Epithelial cell of proximal tubule (primary cell): ENCODE measurements at places on chromosomes 16 and 17. TPM values are rescaled to one million over a fixed set of nuclear protein-coding genes. Genes with fewer than 3 reads are reported as not detected.

DNA sequence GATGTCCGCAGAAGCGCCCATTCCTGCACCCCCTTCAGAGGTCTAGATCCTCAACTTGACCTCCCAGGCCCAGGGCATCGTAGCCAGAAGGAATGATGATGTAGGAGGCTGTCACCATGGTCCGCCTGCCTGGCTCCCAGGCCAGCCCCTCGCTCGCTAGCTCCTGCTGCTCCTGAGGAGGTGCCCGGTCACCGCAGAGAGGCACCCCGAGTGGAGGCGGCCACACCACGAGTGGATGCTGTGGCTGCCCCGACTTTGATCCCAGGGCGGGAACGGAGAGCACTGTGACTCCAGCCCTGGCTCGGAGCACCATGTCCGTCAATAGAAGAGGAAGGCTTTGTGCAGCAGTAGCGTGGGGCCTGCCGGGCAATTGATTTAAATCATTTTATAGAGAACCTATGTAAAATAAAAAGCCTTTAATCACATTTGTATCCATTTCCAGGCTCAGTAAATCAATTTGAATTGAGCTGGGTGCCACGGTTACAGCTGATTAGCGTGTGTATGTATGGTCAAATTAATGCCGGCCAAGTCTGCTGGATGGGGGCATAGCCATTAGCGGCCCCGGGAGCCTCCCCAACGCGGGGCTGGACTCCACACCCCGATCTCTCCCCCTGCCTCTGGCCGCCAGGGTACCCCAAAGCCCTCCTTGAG, 122.6 kb upstream of the GSE1 start:
- no peak for DNase-seq

The PDILT gene
- not detected in 2 replicates for total RNA-seq

GRCh38 chr17:71667661-71668060, 453.2 kb upstream of the SOX9 start:
- DNase-seq = no peak

The ELOB gene
- 276 and 311 TPM in 2 replicates for total RNA-seq

DNA sequence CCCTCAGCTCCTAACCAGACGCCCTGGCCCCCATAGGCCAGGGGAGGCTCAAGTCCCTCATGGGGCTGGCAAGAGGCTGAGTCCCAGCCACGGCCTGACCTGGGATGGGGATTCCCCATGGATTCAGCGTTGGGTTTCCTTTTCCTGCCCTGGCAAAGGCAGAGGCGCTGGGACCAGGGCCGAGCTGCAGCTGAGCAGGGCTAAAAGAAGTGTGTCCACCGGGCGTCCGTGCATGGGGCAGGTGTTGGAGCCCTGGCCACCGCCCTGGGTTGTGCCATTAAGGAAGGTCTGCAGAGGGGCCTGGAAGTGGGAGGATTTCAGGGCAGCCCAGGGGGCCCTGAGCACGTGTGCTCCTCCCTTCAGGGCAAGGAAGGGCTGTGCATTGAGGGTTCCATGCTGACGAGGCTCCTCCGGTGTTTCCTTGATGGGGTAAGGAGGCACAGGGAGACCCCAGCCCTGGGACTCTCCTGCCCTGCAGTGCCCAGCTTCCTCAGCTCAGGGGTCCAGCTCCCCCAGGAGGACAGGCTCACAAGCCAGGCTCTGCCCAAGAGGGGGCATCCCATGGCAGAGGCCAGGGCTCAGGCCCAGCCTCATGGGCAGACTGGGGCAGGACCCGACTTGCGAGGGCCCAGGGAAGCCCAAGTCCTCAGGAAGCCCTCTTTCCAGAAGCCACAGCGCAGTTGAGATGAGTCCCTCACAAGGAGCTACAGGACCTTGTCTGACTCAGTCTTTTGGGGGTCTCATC, 10.1 kb downstream of the TBC1D26 start:
- DNase-seq = no peak

GRCh38 chr16:49003022-49003421, 278.6 kb downstream of the CBLN1 start:
- DNase-seq = no peak

DNA sequence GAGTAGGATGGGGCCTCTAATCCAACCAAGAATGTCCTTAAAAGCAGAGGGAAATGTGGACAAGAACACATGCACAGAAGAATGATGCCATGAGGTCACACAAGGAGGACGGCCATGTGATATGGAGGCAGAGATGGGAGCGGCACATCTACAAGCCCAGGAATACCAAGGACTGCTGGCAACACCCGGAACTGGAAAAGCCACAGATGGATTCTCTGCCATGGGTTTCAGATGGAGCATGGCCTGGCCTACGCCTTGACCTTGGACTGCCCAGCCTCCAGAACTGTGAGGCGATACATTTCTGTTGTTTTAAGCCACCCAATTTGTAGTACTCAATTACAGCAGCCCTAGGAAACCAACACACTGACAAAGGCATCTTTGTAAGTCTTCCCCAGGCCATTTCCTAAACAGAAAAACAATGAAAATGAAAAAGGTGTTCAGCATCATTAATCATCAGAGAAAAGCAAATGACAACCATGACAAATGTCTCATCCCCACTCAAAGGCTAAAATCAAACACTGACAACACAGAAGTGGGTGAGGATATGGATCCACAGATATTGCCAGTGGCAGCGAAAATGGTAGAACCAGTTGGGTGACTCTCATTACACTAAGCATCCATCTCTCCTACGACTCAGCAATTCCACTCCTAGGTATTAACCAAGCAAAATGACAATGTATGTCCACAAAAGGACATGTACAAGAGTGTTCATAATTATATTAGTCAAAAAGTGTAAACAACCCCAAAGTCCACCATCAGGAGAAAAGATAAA, 76.9 kb upstream of the CNEP1R1 start:
- no peak for DNase-seq

DNA sequence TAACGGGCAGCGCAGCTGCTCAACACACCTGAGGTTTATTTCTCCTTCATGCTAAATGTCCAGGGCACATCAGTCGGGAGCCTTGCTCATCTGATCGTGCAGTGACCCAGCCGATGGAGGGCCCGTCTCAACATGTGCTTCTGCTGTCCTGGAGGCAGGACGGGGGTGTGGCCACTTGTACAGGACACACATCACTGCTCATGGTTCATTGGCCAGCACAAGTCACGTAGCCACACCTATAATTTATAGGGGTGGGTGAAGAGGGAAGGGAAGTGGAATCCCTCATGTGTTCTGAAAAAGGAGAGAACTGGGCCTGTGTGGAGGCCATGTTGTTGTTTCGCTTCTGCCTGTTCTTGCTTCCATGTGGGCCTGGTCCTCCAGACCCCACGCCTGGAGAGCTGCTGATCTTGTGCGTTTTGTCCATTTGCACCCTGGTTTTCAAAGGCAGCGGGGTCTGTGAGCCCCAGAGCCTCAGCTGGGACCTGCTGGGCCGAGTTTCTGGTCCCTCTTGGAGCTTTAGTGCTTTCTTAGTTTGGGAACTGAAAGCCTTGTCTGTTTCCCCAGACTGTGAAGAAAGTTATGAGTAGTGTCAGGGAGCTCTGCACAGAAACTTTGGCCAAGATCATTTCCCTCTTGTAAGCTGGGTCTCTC, 60.5 kb downstream of the CMIP start:
- no peak for DNase-seq

The FBXO39 gene
- not detected in 2 replicates for total RNA-seq

The CD300E gene
- total RNA-seq = not detected in 2 replicates

The ATXN2L gene
- total RNA-seq = 51.1 and 79.0 TPM in 2 replicates

The GNPTG gene
- total RNA-seq = 38.3 and 63.9 TPM in 2 replicates

The RAPGEFL1 gene
- 2.1 and 2.8 TPM in 2 replicates for total RNA-seq

GRCh38 chr16:84284154-84284722, 10.4 kb upstream of the WFDC1 start:
- DNase-seq = no peak

DNA sequence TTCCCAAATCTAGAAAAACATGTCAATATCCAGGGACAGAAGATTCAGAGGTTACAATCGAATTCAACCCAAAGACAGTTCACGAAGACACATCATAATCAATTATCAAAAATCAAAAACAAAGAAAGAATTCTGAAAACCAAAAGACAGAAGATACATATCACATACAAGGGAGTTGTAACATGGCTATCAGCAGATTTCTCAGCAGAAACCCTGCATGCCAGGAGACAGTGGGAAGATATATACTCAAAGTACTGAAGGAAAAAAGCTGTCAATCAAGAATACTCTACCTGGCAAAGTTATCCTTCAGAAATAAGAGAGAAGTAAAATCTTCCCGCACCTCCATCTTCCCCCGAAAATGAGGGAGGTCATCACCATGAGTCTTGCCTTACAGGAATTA, 258.6 kb downstream of the CEP112 start:
- no peak for DNase-seq

The WFIKKN1 gene
- total RNA-seq = 0.07 TPM in 1 of 2 replicates, not detected in the other

DNA sequence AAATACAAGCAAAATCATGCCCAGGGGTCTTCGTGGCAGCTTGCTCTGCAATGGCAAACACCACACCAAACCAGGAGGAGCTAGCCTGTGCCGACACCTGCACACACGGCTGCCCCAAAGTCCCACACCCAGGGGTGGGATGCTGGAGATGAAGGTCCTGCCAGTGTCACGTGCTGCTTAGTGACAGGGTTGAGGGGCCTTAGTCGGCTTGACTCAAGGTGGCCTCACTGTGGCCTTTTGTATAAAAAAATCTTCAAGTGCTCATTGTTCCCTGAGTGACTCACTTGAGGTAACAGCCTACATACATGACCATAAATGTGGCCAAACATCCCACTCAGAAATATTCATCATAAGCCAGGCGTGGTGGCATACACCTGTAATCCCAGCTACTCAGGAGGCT, 7.3 kb downstream of the TRIM65 start:
- DNase-seq = no peak

The CCL8 gene
- total RNA-seq = not detected in 2 replicates

- DNase-seq = no peak
Observed at GRCh38 chr17:77273397-77274085, 132.8 kb downstream of the SEC14L1 start.

GRCh38 chr17:2369039-2369438, 31.7 kb downstream of the SGSM2 start:
- DNase-seq = no peak
